ENCODE measurements at places on chromosomes 5 and 9.
A peak's percentile ranks its signal among the peaks of the same experiment; 100 is the strongest.

GRCh38 chr9:8857926-8858595 is 1058.5 kb upstream of the DMAC1 start:
- DNase-seq = no peak

- DNase-seq = no peak
Measured at GRCh38 chr5:5700549-5700948, 278.1 kb downstream of the ICE1 start.

GRCh38 chr9:115759426-115759825 is 394.2 kb upstream of the PAPPA start:
- DNase-seq = no peak

DNA sequence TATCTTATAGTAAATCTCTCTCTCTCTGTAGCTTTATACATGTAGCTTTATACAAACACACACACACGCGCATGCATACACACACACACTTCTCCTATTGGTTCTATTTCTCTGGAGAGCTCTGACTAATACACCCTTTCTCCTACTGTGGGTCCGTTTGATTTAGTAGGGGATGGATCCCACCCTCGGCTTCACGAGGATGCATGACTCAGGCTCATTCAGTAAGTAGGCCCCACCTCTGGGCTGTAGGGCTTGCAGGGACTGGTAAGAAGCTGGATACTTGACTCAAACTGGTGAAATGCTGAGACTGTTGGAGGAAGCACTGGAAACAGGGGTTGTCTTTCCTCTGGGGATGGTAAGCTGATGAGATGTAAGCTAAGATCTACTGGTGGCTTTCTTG is 98.7 kb downstream of the SLC24A2 start:
- DNase-seq = no peak

DNA sequence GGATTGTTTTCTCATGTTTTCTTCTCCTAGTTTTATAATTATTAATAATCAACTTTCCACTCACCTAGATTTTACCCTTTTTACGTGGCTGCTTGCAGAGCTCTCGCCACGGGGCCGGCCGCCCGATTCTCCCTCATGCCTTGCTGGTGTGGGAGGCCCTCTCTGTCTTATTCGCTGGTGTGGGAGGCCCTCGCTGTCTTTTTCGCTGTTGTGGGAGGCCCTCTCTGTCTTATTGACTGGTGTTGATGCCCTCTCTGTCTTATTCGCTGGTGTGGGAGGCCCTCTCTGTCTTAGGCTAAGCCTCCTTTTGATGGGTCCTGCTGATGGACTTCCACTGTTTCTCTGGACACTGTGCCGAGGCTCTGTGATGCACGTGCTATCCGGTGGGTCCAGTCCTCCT is 161.3 kb upstream of the IRX2 start:
- DNase-seq = no peak

DNA sequence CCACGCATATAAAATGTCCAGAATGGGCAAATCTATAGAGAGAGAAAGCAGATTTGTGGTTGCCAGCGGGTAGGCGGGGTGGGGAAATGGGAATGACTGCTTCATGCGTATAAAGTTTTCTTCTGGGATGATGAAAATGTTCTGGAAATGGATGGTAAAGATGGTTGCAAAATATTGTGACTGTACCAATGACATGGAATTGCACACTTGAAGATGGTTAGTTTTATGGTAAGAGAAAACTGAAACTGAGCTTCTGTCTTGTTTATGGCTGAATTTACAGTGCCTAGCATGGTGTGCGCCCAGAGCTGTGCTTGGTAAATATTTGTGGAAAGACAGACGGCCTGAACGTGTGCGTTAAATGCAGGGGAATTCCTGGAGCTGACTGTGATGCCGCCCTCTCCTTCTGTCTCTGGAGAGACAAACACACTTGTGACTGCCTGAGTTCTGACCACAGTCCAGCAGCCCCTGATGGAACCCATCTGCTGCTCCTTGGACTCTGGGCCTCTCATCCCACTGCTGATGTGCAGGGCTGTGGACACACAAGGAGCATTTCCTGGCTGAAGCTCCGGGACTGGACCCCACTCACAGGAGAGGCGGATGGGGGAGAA is 8.6 kb upstream of the PTGES start:
- no peak for DNase-seq

DNA sequence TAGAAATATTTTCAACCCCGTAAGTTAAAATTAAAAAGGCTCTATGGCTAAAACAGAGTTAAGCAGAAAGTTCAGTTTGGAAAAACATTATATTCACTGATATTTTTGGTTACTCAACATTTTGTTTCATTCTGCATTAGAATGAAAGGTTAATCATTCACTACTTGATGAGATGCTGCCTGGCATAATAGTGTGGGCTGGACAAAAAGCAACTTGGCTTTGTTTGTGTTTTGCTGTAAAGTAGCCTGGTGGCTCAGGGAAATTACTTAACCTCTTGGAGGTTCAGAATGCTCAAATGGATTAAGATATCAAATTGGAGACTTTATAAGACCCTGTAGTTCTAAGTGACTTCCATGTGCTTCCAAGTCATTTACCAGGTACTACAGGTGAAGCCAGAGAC is 367.4 kb upstream of the TRPC7 start:
- no peak for DNase-seq

GRCh38 chr5:133735346-133735745 is 123.0 kb upstream of the FSTL4 start:
- DNase-seq = no peak

GRCh38 chr9:69649566-69650250 is 22.5 kb downstream of the APBA1 start:
- DNase-seq = no peak

DNA sequence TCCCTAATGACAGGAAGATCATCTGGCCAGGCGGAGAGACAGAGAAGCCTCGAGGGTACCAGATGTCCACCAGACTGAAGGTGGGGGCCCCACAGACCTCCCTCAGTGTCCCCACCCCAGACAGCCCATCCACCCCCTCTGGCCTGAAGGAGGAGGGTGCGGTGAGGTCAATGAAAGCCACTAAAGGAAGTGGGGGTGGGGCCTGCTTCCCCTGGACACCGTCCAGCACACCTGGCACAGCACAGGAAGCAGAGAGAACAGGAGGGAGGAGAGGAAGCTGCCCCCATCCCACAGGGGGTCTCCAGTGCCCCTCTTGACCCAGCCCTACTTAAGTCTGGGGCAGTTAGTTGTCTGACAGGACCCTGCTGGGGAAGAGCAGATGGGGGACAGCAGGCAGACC is 11.2 kb downstream of the LRRC26 start:
- DNase-seq = no peak

GRCh38 chr5:132022737-132023136 is 11.3 kb upstream of the ACSL6 start:
- no peak for DNase-seq

DNA sequence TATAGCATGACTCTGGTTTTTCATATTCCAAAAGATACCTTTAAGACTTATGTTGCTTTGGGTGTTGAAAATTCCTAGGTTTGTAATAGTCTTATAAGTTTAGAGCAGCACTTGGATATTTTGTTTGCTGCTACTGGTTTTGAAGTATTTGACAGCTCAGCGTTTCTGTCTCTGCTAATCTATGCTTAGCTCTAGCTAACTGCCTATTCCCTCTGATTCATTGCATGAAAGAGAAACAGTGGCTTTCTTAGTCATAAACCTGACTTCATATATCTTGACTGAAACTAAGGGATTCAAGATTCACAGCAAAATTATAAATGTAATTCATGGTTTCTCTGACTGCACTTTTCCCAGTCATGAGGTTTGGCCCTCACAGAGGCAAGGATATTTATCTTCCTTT is 35.6 kb upstream of the ANXA1 start:
- no peak for DNase-seq

GRCh38 chr5:178425621-178426068 is 164.5 kb downstream of the COL23A1 start:
- DNase-seq = no peak

GRCh38 chr9:100064872-100065581 is 33.8 kb downstream of the ERP44 start:
- no peak for DNase-seq

DNA sequence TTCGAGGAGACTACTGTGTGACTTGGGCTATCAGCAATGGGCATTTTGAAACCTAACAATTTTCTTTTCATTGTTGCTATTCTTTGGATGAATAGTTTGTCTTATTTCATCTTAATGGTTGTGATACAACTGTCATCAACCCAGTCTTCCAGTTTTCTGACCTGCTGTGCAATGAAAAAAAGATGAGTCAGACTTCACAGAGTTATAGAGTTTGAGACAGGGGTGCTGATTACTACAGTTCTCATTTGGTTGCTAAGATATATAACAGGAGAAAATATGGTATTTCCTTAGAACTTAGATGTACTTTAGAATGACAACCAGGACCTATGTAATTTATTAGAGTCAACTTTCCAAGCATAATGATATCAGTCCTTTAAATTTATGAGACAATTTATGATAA is 564.4 kb upstream of the NUDT12 start:
- no peak for DNase-seq

DNA sequence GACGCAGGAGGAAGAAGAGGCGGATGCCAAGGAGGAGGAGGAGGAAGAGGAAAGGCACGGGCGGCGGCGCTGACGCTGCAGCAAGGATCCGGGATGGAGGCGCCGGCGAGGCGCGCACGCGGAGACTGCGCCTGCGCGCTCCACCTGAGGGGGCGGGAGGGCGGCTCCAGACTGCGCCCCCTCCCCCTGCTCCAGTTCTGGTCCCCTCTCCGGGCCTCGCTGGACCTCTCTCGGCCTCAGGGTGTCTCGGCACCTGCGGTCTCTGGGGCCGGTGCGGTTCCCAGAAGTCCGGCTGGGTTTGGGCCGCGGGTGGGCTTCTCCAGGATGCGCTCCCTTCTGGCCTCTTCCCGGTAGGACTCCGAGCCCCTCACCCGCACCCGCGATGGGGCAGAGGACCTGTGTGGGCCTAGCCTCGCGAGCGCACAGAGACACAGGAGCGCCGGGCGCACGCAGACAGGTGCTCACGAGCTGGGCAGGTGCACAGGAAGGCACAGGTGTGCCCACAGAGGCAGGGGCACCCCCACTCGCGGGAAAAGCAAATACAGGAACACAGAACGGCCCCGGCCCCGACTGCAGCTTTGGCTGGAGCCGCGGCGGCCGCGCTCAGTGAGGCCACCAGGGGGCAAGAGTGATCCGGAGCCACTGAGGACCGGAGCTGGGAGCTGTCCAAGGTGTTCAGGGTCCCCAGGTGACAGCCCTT is at the start of gene NPDC1:
Gene NPDC1, minus strand, starts transcription at position 90 of the 700 bp plus-strand sequence. CDS start 188 bp downstream, outside the sequence.
- peak; percentile 34 for DNase-seq

- no peak for DNase-seq
Measured at GRCh38 chr5:80959768-80960442, at the start of gene RASGRF2. TSS of gene RASGRF2 (plus strand) at chr5:80960363. CDS start at chr5:80960739, 376 bp downstream.

DNA sequence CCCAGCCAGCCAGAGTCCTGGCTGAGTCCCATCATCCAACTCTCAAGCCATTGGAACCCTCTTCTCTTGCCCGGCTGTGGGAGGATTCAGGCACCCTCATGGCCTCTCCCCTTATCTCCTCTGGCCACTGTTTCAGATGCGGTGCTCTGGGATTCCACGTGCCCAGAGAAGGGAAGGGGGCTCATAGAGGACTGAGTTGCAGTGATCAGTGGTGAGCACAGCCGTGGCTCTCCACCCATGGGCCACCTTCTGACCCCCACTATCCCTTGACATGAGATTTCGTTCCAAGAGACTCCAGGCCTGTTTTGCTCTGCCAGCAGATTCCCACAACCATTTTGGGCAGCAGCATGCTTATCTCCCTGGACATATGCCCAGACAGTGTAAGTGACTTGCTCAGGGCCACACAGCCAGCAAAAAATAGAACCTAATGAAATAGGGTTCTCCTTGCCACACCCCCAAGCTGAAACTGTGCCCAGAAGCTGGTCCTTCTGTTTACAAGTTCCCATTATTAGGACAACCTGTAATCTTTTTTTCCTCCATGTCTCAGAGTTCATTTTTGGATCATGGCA is 2.7 kb downstream of the GPX3 start:
- no peak for DNase-seq

GRCh38 chr5:89342106-89342876 is 459.3 kb upstream of the MEF2C start:
- no peak for DNase-seq

GRCh38 chr5:99119326-99119725 is 190.5 kb upstream of the CHD1 start:
- DNase-seq = no peak

- no peak for DNase-seq
Measured at GRCh38 chr5:43401827-43402226, 10.4 kb downstream of the CCL28 start.

DNA sequence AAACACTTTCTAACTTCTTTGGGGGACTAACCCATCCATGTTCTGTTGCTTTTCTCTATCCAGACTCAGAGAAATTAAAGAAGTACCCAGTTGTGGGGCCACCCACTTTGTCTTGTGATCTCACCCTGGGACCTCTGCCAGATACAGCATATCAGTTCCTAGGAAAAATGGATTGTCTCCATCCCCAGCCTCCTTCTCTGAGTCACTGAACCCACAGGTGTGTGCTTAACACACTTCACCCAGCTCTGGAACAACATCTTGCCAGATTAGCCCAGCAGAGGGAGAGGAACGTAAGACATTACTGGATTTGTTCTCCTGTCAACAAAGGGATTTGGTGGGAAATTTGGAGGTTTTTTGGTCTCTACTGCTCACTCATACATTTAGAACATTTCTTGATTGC is 19.2 kb downstream of the FAM240B start:
- DNase-seq = no peak

DNA sequence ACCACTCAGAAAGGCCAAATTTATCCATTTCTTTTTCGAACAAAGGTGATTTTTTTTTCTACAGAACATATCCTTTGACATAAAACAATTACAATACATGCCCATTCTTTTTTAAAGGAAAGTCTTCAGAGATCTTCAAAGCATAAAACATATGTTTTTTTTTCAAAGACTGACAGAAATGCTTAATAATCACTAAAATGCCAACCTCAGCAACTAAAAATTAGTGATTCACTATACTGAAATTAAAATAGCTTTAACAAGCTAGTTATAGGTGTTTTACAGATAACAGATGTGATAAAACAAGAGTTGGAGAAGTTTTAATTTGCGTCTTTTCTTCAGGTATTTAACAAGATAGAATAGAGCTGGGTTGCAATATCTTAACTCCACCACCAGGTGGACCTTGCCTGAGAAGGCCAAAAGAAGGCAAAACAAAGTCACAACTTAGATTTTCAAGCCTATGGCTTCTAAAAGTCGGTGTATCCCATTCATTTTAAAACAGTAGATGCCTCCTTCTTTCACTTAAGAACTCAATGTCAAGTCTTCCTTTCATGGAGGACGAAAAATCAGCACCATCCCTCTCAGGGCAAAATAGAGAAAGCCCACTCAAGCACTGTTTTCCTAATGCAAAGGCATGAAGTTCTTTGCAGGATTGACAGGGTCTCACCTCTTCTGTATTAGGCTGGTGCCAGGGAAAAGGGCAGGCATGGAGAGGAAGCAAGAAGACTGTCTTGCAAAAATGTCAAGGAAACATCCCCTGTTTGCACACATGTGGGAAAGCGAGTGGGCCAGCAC is 31.1 kb upstream of the CPLX2 start:
- no peak for DNase-seq

DNA sequence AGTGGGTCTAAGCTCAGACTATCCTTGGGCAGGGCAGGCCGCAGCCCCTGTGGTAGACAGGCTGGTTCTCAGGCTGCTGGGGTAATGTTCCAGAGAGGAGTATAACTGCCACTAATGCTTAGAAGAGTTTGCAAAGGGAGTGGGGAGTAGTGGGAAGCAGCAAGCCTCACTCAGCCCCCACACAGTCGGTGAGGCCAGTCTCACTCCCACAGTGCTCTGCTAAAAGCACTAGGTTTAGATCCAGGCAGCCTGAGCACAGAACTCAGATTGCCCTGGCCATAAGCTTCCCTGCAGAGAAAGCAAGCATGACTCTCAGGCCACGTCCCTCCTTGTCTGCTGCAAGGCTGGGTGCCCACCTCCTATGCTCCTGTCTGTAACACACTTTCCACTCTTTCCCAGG is 69.4 kb upstream of the HCN1 start:
- no peak for DNase-seq

- no peak for DNase-seq
Measured at GRCh38 chr5:131272724-131273123, 8.9 kb downstream of the CDC42SE2 start.
